ENCODE measurements at places on chromosomes 2 and 18.

- no peak for DNase-seq
Observed at GRCh38 chr2:177320596-177320995, 56.1 kb upstream of the NFE2L2 start.

DNA sequence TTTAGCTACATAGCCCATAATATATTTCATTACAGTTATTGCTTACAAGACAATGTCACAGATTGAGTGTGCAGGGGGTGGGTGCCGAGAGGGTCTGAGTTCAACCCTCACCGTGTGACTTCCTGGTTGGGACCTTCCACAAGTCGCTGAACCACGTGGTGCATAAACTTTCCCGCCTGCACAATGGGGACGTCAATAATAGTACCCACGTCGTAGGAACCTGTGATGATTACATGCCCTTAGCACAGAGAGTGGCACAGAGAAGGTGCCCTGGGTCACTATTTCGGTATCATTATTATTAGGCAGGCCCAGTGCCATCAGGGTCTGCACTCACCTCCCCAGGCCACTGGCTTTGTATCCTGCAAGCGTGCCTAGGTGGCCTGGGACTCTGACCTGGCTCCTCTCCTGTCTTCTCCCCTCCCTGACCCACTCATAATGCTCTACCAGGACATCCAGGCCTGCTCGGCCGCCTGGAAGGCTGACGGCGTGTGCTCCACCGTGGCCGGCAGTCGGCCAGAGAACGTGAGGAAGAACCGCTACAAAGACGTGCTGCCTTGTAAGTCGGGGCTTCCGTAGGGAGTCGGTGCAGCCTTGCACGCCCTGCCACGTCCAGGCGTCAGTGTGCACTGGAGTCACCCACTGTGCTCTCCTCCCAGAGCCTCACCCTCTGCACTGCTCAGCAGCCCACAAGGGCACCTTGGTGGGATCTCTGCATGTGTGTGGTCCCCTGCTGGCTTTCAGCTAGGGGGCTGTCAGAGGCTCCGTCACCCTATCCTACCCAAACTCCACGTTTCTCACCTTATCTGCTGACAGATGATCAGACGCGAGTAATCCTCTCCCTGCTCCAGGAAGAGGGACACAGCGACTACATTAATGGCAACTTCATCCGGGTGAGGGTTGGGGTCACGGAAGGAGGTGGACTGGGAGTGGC lies 2.8 kb downstream of the PTPN18 start:
- DNase-seq: no peak

GRCh38 chr2:209556354-209556961 lies 132.6 kb downstream of the MAP2 start:
- DNase-seq: no peak

GRCh38 chr18:27856820-27857219 lies 320.1 kb downstream of the CDH2 start:
- DNase-seq: no peak

GRCh38 chr2:163467251-163467630 lies 268.6 kb downstream of the FIGN start:
- DNase-seq: no peak

DNA sequence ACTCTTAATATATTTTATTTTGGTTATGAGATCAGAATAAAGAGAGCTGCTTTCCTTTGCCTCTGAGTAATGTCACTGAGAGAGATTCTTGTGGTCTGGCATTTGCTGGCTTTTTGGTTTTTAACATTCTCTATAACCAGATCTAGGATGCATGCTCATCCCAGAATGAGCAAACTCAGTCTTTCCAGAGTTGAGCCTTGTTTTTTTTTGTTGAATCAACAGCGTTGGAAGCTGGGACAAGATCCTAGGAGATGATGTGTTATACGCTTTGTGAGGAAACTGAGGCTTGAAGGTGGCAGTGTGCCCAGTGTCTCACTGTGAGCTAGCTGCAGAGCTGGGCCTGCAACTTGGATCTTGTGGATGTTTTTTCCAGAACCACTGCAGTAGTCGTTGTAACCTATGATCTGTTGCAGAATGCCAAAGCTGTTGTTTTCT lies 19.5 kb downstream of the MYO1B start:
- DNase-seq: no peak

DNA sequence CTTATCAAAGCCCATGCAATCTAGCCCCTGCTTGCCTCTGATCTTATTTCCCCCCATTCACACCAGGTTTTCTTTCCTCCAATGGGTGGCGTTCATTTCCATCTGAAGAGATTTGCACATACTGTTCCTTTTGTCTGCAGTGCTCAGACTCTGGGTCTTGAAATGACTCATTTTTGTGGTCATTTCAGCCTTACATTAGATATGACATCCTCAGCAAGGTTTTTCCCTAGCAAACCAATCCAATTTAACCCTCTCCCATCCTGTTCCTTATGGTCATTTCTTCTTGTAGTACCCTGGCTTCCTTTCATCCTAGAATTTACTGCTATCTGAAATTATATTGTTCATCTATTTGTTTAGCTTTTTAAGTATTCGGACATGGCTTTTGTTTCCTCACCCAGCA lies 42.5 kb upstream of the SCN1A start:
- DNase-seq: no peak

Data from D721Med (cell line).